ENCODE measurements at places on chromosomes 3 and 15.

DNA sequence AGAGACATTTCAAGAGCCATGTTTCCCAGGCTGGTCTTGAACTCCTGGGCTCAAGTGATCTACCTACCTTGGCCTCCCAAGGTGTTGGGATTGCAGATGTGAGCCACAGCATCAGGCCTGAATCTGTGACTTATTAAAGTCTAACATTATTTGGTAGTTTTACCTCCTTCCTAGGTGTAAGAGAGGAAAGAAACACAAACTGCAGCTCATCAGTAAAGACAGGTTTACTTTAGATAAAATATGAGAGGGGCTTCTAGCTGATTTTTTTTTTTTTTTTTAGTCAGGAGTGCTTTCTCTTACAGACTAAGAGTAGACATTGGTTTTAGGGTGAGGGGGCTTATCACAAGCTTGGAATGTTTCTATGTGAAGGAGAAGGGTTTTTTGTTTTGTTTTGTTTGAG lies 63.9 kb upstream of the RNU6-1 start:
- no peak for DNase-seq

DNA sequence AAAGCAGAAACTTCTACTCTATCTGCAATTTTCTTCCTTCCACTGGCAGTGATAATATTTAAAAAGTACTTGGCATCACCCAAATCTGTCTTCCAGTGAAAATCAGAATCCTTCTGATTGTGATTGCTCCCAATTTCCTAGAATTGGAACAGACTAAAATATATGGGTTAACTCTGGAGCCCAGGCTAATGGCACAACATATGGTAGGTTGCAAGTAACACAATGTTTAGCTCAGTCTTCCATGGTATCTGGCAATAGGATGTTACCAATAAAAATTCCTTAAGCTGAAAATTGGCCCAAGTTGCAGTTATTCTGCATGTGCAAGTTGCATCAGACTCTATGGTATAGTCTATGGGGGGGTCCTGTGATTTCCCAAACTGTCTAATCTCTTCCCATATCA lies 273.5 kb upstream of the ADAMTS9 start:
- DNase-seq: no peak

DNA sequence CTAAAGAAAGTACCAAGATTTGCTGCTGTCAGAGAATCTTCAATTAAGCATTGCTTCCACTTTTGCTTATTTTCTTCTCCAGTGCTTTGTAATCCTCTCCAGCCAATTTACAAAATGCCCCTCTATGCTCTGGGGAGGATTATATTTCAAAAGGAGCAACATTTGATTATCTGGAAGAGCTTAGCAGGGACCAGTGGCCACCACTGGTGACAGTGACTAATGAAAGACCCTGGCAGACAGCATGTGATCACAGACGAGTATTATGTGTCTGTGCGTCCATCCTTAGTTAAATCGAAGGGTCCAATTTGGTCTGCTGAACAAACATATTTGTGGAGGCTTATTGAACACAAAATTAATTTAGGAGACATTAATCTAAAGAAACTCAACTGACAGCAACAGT lies 152.6 kb downstream of the ZNF621 start:
- DNase-seq: no peak

- DNase-seq: no peak
Measured at GRCh38 chr3:154125378-154126030, 4.3 kb downstream of the ARHGEF26 start.

Data from midbrain (tissue), 1 donor.